ENCODE measurements at places on chromosomes 11 and 22.
A peak's percentile ranks its signal among the peaks of the same experiment; 100 is the strongest.

- no peak for DNase-seq
These were observed 10.0 kb upstream of the MYRF start for GRCh38 chr11:61742391-61742790.

- DNase-seq, result no peak
These were observed 139.5 kb downstream of the COMMD9 start for GRCh38 chr11:36149538-36150242.

GRCh38 chr11:10693509-10694081 is at the start of gene IRAG1:
Gene IRAG1 (minus strand): TSS chr11:10693755. CDS start chr11:10693602, 153 bp downstream.
- no peak for DNase-seq

GRCh38 chr11:33643167-33643824 is 57.3 kb downstream of the C11orf91 start:
- no peak for DNase-seq

GRCh38 chr22:49400941-49401598 is 426.6 kb downstream of the BRD1 start:
- no peak for DNase-seq

DNA sequence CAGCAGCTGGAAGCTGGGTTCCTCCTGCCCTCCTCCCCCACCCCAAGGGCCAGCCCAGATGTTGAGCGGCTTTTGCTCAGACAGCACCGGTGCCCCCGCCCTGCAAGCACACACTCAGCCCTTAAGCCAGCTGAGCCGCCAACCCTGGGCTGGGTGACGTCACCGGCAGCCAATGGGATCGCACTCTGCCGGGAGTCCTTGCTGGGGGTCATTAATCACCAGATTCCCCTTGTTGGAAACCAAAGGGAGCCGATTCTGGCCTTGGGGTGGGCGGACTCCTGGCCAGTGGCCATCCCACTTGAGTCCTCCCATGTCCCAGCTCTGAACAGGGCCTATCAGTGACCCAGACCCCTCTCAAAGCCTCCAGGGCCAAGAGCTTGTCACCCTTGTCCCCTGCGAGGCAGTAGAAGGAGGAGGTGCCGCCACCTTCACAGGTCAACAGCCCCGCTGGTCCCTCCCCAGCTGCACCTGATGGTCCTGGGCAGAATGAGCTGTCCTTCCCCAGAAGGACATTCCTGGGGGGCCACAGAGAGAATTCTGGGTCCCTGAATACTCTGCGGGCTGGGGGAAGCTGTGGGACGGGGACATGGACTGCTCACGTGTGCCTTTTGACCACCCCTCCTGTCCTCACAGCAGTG is 7.4 kb downstream of the DUSP8 start:
- peak; percentile 57 for DNase-seq

DNA sequence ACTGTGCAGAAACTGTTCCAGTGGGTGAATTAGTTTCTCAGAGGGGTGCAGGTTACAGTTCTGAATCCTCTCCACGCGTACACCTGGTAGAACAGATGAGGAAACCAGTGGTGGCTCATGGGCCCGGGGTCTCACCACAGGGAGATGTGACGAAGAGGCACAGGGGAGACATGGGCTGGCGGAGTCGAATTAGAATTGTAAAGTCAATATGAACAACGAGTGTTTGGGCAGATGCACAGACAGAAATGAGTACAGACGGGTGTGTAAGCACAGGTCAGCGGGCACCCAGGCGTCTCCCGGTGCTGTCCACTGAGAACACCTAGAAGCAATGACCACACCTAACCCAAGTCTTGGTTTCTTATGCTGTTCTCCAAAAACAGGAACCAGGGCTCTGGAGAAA is 41.8 kb downstream of the GNB1L start:
- DNase-seq, result no peak

GRCh38 chr11:69140635-69141034 is 15.1 kb upstream of the SMIM38 start:
- no peak for DNase-seq

DNA sequence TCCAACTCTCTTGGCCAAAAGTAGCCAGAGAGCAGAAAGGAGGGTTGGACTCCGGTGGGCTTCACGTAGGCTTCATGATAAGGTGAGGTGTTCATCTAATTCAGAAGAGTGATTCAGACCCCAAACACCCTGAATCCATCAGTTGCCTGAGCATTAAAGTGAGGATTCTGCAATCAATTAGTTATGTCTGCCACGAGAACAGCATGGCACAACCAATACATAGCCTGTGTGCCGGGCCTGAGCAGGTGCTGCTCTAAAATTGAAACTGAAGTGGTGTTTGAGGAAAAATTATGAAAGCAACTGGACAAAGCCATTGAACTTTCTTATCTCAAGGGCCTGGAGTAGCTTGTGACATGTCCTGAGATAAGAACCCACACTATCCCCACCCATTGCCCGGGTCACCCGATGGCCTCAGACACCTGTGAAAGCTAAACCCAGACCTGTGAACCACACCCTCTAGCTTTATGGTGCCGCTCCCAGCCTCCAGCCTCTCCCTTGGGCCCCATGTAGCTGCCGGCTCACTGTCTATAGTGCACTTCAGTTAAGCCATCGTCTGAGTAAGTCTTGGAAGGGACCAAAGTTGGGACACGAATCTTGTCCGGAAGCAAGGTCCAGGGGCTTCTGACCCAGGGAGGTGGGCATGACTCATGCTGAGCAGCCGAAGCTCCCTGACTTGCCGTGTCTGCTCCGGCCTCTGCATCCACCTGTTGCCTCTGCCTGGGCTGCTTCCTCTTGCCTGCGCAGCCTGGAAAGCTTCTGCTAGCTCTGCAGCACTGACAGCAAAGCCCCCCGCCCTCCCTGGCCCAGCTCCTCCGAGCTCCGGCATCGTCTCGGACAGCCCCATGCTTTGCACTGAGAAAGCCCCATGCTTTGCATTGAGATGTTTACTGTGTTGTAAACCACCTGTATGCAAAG is 5.7 kb upstream of the MYEOV start:
- DNase-seq, result no peak

DNA sequence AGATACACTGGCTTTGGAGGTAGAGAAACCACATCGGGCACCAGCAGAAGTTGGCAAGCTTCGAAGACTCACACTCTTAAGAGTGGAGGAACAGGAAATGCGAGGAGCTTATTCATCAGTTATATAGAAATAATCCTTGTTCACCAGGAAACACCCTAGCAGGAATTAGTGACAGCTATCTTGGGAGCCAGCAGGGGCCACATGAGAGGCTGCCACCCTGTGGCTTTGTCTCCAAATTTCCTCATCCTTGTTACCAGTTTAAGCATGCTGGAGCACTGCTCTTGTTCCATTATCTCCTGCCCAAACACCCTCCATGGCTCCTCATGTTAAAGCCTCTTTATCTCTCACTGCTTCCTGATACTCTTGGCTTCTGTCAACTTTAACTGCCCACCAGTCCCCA is 131.0 kb downstream of the PLEKHA7 start:
- DNase-seq, result no peak

GRCh38 chr22:27242474-27242873 is 559.1 kb downstream of the MN1 start:
- DNase-seq, result no peak

DNA sequence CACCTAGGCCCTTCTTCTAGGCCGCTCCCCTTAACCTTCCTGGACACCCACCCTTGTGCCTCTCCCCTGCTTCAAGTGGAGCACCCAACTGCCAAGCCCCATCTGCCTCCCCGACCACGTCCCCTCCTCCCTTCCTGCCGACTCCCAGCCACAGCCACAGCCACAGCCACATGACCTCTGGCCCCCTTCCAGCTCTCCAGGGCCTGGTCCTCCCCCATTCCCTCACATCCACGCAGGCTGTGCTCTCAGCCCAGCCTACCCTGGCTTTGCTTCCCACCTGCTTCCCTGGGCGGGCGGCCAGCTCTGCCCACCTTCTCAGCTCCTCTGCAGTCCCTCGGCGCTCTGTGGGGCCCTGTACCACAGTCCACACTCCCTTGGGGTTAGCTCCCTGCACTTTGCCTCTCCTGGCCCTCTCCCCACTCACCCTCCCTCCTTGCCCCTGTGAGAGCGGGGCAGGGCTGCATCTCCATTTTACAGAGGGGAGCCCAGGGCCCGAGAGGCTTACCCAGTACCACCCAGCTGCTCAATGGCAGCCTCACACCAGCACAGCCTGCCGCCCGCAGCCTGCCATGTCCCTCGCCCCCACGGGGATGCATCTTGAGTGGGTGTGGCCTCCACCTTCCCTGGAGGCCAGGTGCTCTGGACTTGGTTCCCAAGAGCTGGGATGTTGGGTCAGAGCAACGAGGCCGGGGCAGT is 20.3 kb downstream of the PARVG start:
- no peak for DNase-seq

Data from mesothelial cell of epicardium (in vitro differentiated cells).